Glutamatergic neuron (in vitro differentiated cells): ENCODE measurements at places on chromosomes 7 and 10. TPM values are rescaled to one million over a fixed set of nuclear protein-coding genes. Genes with fewer than 3 reads are reported as not detected.
A peak's percentile ranks its signal among the peaks of the same experiment; 100 is the strongest.

- DNase-seq = no peak
These were observed 98.7 kb downstream of the RBM20 start for GRCh38 chr10:110742801-110743200.

DNA sequence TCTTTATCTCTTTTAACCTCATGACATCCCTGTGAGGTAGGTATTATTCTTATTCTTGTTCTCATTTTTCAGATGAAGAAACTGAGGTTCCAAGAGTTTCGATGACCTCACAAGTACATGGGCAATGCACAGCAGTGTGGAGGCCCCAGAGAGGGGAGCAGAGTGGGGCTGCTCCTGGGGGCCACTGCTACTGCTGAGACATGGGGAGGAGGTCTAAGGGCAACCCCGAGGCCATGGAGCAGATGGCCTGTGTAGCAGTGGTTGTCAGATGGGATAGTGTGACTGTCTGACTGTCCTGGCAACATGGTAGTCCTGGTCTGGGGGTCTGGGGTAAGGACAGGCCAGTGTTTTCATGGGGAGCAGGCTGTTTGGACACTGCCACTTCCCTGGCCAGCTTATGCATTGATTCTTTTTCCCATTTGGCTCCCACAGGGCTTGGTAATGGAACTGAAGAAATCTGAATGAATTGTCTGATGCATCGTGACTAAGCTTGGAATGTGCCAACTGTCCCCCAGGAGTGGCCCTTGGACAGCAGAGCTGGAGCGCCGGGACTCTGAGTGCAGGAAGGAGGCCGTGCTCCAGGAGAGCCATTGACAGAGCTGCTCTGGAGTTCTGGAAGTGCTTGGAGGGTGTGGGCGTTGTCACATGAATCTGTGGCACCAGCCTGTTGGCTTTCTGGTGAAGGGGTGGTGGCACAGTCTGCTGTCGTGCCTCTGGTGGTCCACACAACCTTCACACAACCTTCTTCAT lies 40.9 kb downstream of the ADRA2A start:
- no peak for DNase-seq

Gene TMEM176B
- 0.44 TPM for total RNA-seq

Gene NOC3L
- 11.6 TPM for total RNA-seq

GRCh38 chr7:117017017-117017451 lies 63.7 kb downstream of the ST7 start:
- no peak for DNase-seq

DNA sequence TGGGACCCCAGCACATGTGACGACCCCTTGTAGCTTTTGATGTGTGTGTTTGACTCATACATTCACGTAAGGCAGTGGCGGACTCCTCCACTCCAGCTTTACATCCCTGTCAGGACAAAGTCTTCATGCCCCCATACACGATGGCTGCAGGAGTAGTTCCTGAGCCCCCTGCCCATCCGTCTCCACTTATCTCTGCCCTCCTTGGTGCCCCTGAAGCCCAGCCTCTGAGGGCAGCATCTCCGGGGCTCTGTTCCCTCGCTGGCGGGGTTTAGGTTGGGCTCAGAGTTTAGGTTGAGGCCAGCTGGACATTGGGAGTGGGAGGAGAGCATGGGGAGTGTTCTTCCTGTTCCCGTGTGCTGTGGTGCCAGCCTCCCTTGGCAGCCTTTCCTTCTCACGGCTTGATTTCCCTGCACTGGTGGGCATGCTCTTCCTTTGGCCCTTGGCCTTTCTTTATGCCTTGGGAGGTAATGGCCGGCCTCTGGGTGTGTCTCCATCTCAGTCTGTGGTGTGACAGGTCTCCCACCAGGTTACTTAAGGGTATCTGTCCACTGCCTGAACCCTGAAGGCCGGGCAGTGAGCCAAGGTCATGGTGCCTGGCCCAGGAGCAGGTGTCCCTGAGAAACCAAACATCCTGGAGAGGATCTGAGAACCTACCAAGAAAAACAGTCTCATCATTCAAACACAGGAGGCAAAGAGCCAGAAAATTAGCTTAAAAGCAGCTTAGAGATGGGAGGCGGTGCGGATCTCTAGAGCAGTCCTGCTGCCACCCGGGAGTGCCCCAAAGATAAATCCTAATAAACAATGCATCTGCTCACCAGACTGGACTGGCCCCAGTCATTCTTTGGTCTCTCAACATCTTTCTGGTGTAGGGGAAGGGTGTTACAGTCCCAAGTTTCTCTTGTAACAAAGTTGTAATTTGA lies 85.5 kb downstream of the GLRX3 start:
- DNase-seq = no peak

GRCh38 chr7:132977234-132977633 lies 104.7 kb downstream of the CHCHD3 start:
- no peak for DNase-seq

DNA sequence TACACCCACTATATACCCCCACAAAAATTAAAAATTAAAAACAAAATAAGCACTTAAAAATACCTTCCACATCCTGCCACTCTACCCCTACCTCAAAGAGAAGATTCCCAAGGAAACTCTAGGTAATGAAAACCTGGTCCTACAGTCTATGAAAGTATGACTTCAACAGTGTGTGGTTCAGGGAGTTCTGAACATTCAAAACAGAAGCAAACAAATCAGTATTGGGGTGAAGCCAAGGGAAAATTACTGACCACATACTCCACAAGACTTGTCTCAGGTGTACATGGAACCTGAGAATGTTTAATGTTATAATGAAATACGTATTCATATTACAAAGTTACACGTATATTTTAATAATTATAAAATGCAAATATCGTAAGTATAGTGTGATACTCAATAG lies 20.3 kb upstream of the LIPM start:
- no peak for DNase-seq

Gene DGKB
- 57.8 TPM for total RNA-seq

- DNase-seq = no peak
These were observed 6.6 kb upstream of the ABCC2 start for GRCh38 chr10:99775850-99776249.

GRCh38 chr7:2709553-2710285 lies 21.7 kb downstream of the AMZ1 start:
- peak; percentile 88 for DNase-seq

DNA sequence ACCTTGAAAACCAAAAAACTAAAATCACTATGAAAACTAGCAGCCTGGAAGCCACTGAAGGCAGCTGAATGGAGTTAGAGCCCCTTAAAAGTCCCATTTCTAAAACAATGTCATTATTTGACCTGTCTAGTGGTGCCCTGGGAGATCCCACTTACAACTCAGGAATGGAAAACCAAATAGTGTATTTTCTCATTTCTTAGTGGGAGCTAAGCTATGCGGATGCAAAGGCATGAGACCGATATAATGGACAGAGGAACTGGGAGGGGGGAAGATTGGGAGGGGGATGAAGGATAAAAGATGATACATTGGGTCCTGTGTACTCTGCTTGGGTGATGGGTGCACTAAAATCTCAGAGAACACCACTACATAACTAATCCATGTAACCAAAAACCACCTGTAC lies 9.8 kb upstream of the GIMAP2 start:
- DNase-seq = no peak

DNA sequence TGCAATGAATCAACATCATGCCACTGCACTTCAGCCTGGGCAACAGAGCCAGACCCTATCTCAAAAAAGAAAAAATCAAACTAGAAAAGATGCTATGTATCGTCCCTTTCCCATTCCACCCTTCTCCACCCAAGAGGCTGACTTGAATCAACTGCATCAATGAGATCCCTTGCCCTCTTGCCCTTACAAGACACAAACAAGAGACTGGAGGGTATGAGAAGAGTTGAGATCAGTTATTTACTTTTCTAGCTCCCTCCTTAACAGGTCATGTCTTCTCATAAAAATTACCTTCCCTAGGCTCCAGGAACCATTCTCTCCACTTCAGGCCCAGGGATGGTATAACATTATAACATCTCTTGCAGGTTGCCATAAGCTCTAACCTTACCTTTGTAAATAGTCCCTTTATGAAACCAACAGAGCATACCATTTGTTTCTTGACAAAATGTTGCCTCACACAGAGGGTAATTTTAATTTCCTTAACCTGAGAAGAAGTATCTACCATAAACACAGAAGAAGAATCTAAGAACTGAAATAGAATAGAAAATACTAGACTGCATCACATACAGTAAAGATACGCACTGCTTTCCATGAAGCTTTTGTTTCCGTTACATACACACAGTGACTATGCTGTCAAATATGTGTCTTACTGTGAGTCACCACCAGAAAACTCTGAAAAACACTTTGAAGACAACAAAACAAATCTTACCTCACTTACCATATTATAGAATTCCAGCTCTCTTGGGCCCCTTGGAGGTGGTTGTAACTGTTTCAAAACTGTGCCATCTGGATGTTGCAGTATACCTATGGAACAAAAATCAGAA lies 30.5 kb downstream of the IPMK start:
- no peak for DNase-seq

Gene OPN1SW
- not detected for total RNA-seq

DNA sequence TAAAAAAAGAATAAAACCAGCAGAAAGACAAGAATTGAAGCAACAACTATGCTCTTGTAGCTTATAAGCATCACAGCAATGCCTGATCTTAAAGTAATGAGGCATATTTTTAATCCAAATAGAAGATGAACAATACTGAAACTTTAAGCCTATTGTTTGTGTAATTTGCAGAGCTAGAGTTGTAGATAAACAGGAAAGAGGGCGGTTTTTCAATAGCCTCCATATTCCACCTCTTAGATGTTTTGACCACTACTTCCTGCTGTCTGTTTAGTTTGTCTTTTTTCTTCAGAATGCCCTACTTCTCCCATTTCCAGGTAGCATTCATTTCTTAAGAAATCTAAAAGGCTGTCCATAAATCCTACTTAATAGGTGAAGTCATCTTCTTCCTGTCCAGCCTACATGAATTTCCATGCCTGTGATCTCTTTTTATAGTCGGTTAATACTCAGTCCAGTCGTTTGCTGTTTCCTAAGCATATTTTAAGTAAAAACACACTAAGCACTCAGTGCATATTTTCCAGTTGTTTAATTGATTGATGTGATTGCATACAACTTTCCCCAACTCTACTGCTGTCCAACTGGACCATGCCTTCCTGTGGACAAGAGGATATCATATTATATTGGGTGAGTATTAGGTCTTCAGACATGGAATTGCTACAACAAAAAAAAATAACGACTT lies 308.1 kb downstream of the TFEC start:
- no peak for DNase-seq

Gene MRLN
- not detected for total RNA-seq
